ENCODE measurements at places on chromosomes 1 and 21.
A peak's percentile ranks its signal among the peaks of the same experiment; 100 is the strongest.

GRCh38 chr1:16068356-16069270 lies 4.8 kb downstream of the FAM131C start:
- no peak for DNase-seq

DNA sequence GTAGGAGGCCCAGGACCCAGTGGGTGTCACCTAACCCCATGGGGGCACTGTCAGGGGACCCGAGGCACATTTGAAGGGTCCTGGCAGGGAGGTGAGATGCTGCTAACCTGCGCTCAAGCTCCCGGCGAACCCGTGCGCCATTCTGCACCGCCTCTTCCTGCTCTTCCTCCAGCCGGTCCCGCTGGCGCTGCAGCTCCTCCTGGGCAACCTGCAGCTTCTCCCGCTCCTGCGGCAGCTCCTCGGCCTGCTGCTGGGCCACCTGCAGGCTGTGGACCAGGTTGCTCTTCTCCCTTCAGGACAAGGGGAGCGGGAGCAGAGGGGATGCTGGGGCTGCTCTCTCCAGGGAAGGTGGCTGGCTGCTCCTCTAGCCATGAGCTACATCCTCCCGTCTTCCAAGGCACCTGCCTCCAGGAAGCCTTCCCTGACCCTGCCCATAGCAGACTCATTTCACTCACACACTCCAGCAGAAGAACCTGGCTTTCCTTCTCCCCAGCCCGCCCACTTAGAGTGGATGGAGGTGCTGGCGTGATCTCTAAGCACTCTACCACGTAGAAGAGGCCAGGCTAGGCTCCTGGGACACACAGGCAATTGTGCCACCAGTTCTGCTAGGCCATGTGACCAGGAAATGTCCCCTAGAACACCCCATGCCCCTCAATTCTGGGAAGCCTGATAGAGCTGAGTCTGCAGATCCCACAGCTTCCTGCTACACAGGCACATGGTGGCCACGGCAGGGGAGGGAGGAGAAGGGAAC lies 15.2 kb upstream of the NBPF1 start:
- no peak for DNase-seq

GRCh38 chr1:87560601-87561360 lies 232.1 kb downstream of the LMO4 start:
- no peak for DNase-seq

- DNase-seq: peak; percentile 13
Observed at GRCh38 chr1:54284781-54285529, 85.0 kb downstream of the MRPL37 start.

DNA sequence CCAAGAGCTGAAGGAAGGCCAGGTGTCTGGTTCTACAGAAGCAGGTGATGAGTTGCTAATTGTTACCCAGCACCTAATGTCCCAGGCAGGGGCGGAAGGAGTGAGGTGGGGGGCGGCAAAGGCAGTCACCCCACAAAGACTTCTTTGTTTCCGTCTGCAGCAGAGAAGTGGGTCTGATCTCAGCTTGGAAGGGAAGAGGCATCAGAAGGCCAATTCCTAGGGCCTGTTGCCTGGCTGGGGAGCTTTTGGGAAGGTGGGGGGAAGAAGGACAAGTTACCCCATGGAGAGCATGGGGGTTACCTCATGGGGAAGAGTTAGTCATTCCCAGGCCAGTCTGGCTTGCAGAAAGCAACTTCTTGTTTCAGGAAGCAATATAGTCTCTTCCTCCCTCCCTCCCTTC lies 10.9 kb downstream of the IGSF21 start:
- no peak for DNase-seq

- DNase-seq: no peak
Observed at GRCh38 chr1:4461726-4462290, 192.6 kb upstream of the AJAP1 start.

GRCh38 chr21:46357684-46358425 lies 33.9 kb downstream of the PCNT start:
- DNase-seq: no peak

DNA sequence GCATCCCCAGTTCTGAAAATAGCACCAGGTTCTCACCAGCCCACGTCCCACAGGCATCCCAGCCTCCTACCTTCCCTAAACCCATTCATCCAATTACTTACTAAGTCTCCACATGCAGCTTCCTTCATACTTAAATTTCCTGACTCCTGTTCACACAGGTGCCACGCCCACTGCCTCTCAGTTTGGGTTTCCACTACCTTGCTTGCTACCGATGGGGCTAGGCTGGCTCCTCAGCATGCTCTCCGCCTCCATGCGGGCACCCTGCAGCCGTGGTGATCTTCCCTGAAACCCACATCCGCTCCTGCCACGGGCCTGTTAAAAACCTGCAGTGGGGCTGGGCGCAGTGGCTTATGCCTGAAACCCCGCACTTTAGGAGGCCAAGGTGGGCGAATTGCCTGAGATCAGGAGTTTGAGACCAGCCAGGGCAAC lies 70.4 kb upstream of the ANGPTL1 start:
- DNase-seq: no peak

DNA sequence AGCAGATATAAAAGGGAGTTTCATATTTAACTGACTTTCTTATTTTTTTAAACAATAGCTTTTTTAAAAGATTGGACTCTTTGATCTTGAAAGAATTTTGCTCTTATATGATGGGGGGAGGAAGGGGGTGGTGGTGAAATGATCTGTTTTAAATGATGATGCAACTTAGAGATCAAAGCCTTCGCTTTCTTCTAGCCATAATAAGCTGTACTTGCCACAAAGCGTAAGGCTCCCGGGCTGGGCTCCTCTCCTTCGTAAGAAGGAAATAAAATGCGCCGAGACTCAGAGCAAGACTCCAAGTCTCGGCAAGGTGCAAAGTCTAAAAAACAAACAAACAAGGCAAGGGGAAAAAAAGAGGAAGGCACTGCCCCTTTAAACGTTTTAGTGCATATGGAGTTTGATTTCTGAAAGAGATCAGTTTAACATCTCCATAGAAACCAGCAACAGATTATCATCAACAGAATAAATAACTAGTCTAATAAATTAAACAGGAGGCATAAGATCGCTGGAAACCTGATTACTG lies 3.3 kb downstream of the CASZ1 start:
- DNase-seq: peak; percentile 78

DNA sequence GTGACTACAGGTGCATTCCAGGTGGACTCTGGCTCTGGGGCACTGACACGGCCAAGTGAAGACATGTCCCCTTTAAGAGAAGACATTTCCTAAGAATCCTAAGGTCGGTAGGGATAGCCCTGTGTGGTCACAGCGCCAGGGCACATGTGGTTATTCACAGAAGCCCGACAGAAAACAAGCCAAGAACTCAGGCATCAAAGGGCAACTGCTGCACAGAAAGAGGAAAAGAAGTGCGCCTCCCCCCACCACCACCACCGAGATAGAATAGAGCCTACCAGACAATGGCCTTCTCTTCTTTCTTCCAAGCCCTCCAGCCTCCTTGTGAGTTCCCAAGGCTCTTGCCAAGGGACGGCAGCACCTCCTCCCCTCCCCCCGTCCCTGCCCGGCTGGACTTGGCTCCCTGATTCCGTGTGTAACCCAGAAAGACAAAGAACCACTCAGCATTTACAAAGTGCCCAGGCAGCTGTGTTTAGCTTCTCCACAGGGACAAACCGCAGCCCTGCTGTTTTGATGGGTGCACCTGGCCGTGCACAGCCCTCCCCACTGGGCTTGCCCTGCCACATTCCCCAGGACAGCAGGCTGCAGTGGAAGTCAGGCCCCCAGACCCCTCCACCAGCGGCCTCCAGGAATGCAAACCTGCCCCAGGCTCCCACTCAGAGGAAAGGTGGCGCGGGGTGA lies 30.2 kb downstream of the TMPRSS2 start:
- peak; percentile 10 for DNase-seq

GRCh38 chr1:93723110-93723509 lies 41.5 kb upstream of the BCAR3 start:
- no peak for DNase-seq

DNA sequence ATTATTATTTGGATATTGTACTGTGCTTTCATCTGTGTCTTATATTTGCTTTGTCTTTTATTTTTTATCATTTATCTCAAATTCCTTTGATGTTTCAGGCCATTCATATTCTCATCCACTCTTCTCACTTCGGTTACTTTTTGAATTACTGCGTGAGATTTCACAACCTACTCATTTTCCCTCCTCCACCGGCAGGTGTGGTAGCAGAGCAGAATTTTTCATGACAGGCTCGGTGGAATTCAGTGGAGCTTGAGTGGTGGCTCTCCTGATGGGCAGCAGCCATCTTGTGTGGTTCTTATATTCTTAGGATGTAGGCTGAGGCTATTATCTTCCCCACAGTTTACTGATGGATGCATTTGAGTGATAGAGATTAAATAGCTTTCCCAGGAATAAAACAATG lies 92.3 kb upstream of the IVNS1ABP start:
- DNase-seq: no peak

GRCh38 chr21:26717146-26717739 lies 128.0 kb downstream of the ADAMTS1 start:
- peak; percentile 45 for DNase-seq

DNA sequence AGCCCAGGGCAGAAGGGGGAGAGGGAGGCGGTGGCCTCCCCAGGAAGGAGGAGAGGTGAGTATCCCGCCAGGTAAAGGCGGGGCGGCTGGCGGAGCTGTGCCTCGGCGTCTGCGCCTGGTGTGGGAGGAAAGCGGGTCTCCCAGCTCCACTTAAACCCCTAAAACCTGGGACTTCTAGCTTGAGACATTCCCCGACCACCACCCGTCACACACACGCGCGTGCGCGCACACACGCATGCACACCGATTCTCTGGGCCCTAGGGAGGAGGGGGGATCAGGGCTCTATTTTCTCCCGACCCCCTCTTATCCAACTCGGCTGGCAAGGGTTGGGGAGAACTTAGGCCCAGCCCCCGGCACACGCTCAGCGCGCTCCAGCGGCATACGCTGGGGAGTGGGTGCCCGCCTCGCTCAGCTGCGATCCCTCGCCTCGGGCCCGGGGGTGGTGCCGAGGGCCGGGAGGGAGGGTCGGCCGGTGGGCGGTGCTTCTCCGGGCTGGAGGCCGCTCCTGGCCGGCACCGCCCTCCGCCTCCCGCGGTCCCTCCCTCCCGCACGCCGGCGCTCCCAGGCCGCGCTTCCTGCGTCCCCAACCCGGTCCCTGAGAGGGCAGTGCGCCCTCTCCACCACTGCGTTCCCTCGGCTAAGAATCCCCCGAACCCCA lies at the start of gene TMEM51:
TSS of gene TMEM51 (plus strand) at position 564 of the 658 bp plus-strand sequence. CDS start 61,341 bp downstream, outside the sequence.
- peak; percentile 83 for DNase-seq

DNA sequence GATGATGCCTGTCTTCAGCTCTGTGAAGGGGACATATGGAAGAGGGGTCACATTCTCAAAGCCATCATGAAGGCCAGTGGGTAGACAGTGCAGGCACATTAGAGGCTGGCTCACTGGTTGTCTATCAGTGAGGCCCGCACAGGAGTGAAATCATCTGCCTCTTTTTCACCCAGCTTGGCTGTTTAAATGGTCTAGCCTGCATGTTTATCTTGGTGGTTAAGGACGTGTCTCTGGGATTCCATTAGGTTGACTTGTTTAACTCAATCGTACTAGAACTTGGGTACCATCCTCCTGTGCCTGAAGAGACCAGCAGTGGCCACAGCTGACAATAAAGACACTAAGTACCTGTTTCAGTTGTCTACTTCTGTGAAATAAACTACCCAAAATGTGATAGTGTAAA lies 219.3 kb downstream of the PLPP3 start:
- no peak for DNase-seq

GRCh38 chr1:77401384-77401783 lies 119.6 kb downstream of the AK5 start:
- no peak for DNase-seq

- no peak for DNase-seq
Observed at GRCh38 chr1:184915463-184916090, 58.7 kb downstream of the NIBAN1 start.

DNA sequence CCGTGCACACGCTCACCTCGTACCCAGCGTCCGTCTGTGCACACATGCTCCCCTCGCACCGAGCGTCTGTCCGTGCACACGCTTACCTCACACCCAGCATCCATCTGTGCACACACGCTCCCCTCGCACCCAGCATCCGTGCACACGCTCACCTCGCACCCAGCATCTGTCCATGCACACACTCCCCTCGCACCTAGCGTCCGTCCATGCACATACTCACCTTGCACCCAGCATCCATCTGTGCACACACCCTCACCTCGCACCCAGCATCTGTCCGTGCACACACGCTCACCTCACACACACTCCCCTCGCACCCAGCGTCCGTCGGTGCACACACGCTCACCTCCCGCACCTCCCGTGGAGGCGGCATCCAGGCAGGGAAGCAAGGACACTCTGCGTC lies 24.4 kb upstream of the COL18A1 start:
- DNase-seq: no peak

- no peak for DNase-seq
Observed at GRCh38 chr1:44783697-44784093, 4.3 kb downstream of the BEST4 start.

- DNase-seq: peak; percentile 32
Observed at GRCh38 chr1:31750858-31751510, 13.2 kb downstream of the ADGRB2 start.

GRCh38 chr21:32958288-32959002 lies 67.3 kb upstream of the OLIG2 start:
- no peak for DNase-seq

- DNase-seq: no peak
Observed at GRCh38 chr1:24256687-24257086, 62.5 kb upstream of the GRHL3 start.

- peak; percentile 65 for DNase-seq
Observed at GRCh38 chr1:234675572-234675971, 65.6 kb upstream of the IRF2BP2 start.

GRCh38 chr1:230057681-230058565 lies 9.1 kb upstream of the GALNT2 start:
- no peak for DNase-seq

DNA sequence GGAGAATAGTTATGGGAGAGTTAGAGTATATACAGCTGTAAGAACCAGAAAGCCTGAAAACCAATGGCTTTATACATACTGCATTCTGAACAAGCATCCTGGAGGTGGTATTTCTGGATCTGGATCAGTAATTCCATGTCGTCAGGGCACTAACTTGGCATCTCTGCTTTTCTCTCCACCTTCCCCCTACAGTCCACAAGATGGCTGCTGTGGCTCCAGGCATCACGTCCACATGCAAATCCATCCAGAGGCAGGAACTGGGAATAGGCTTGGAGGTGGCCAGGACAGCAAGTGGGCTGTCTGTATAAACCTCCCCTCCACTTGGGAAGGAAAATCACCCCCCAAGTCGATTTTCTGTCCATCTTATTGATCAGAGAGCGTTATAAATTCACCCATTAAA lies 86.2 kb upstream of the WDR26 start:
- no peak for DNase-seq

DNA sequence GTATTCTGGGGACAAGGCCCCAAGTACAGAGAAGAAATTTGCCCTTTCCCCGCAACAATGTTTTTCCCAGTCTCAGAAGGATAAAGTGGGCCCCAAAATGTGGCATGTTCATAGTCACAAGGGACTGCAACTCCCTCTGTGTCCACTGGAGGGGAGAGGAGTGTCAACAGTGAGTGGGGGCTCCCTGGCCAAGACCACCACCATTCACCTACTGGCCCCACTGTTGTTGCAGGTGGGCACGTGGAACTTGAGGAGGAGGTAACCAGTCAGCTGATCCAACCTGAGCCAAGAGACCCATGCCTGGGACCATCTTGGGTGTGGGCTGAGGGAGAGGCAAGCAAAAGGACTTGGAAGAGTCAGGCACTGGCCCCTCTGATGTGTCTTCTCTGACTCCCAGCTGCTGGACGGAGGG lies 777 bp downstream of the NUDT17 start:
- peak; percentile 74 for DNase-seq

DNA sequence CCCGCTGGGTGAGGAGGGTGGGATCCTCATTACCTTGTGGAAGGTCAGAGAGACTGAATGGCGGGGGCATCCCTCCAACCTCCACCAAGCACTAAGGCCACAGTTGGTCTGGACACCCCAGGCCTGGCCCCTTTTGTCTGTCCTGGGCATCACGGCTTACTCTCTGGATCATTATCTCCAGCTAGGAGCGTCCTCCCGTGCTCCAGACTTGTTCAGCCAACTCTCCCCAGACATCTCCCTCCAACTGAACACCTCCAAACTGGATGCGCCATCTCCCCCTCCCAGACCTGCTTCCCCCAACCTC lies 7.3 kb upstream of the GJB5 start:
- no peak for DNase-seq

Measured in OCI-M1 (cell line).